ENCODE measurements at places on chromosomes 1 and 21. TPM values are rescaled to one million over a fixed set of nuclear protein-coding genes. Genes with fewer than 3 reads are reported as not detected.

Gene MYBPHL
- not detected for total RNA-seq

Gene TNNT2
- 2.3 TPM for total RNA-seq

Gene MEAF6
- total RNA-seq, result 78.2 TPM

Gene GPR25
- not detected for total RNA-seq

DNA sequence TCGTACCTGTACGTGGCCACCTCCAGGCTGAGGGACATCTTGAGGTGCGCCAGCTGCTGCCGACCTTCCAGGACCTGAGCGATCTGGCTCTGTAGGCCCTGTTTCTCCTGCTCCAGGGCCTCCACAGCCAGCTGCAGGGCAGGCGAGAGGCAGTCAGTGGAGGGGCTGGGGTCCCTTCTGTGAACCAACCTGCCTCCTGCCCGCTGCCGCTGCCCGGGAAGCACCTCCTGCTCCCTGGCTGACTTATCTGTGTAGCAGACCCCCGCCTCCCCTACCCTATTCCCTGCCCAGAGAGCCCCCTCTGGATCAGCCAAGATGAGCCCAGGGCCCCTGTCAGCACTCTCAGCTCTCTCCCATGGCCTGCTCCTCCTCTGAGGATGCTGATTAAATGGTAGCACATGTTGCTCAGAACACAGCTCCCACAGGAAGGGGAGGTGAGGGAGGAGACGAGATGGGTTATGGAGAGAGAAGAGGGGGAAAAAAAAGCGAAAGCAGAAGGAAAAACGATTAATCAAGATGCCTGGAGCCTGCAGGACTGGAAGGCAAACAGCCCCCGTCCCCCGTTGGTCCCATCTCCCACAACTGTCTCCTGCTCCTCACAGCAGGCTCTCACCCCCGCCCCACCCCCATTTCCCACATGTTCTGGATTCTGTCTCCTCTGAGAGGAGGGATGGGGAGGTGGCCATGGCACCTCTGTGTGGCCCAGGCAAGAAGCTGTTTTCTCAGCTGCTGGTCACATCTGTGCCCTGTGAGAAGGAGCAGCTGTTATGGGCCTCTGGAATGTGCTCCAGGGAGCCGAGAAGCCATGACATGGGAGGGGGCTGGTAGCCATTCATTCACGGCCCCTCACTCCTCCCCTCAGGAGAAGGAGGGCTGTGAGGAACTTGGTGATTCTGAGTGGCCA lies 1.7 kb downstream of the NES start:
- H3K4me1 ChIP-seq, result peaks cover 12% of the 10 kb centered on the region
- H3K4me3 ChIP-seq, result peak overlapping the region; percentile 59
- peak overlapping the region; percentile 72 for H3K27ac ChIP-seq
- peaks cover 74% of the 10 kb centered on the region for H3K27me3 ChIP-seq
- no peak for DNase-seq
- peaks cover 6% of the 10 kb centered on the region for H3K36me3 ChIP-seq

- H3K27me3 ChIP-seq, result no peaks in the 10 kb centered on the region
- H3K36me3 ChIP-seq, result no peaks in the 10 kb centered on the region
- no peak overlapping the region for H3K4me3 ChIP-seq
- H3K27ac ChIP-seq, result no peak overlapping the region
These were observed 84.8 kb upstream of the WARS2 start for GRCh38 chr1:119225265-119225664.

DNA sequence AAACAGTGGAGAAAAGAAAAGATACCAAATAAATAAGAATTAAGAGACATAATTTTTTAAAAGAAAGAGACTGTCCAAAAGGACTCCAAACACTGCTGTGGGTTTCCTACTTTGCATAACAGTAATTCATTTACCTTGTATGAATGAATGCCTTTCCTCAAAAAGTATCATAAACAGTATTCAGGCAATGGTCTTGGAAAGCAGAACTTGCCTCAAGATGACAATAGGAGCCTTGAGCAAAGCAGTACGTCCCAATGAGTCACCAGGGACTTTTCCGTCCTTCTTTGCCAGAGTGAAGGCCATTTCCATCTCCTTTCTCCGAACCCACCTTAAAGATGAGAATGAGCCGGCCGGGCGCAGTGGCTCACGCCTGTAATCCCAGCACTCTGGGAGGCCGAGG lies 186.4 kb downstream of the ZBTB18 start:
- H3K27ac ChIP-seq, result no peak overlapping the region
- H3K4me3 ChIP-seq, result no peak overlapping the region
- no peak for DNase-seq

GRCh38 chr1:232150770-232151548 lies 479.0 kb downstream of the SIPA1L2 start:
- peaks cover 1% of the 10 kb centered on the region for H3K4me1 ChIP-seq
- no peak for DNase-seq
- no peak overlapping the region for H3K4me3 ChIP-seq
- no peak overlapping the region for H3K27ac ChIP-seq
- no peaks in the 10 kb centered on the region for H3K36me3 ChIP-seq

DNA sequence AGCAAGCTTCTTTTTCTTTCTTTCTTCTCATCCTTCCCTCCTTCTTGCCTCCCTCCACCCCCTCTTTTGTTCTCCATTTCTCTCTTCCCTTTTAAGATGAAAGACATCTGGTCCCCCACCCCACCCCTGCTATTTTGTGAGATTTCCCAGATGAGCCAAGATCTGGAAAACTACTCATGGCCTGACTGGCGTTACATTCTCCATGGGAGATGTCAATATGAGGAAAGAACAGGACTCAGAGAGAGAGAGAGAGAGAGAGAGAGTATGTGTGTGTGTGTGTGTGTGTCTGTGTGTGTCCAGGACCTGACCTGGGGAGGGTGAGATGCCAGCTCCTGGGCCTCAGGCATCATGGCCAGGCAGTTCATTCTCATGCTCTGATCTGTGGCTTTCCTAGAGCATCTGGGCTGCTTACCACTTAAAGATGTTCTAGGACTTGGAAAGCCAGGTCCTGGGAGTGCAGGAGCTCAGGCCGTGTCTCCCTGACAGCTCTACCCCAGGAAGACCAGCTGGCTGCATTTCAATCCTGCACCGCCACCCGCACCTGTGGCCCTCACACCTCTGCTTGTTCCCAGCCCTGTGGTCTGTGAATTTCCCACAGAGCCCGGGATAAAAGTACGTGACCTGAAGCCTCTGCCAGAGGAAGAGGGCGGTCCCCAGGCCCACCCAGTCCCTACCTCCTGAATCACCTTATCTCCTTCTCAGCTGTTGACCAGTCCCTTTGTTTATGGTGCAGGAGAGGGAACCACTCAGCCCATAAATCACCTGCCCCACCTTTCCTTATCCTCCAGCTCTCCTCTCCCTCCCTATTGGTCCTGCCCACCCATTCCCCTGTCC lies 3.2 kb upstream of the BEST4 start:
- H3K27me3 ChIP-seq, result peaks cover 4% of the 10 kb centered on the region
- DNase-seq, result no peak
- H3K4me3 ChIP-seq, result peak overlapping the region; percentile 38
- no peaks in the 10 kb centered on the region for H3K36me3 ChIP-seq
- H3K27ac ChIP-seq, result peak overlapping the region; percentile 74

DNA sequence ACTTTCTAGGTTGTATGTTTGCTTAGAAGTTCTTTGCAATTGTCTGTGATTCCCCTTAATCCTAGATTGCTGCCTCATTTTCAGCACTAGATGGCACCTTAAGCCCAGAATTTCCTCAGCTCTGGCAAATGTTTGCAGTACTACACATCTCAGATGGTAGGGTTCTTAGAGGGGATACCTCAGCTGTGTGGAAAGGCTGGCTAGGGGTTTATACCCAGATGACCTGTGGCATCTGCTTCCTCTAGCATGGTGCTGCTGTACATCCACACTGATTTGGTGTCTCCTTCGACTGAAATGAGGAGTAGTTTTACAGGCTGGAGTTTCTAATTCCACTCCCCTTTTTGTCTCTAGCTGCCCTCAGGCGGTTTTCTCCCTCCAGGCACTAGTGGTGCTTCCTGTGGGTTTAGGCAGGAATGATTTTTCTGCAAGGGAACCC lies 23.5 kb downstream of the ASB17 start:
- no peak for DNase-seq
- H3K27ac ChIP-seq, result no peak overlapping the region
- peaks cover 2% of the 10 kb centered on the region for H3K4me1 ChIP-seq
- no peaks in the 10 kb centered on the region for H3K27me3 ChIP-seq

GRCh38 chr1:187987236-187987776 lies 1158.6 kb downstream of the PLA2G4A start:
- DNase-seq, result no peak
- H3K27me3 ChIP-seq, result no peaks in the 10 kb centered on the region
- H3K27ac ChIP-seq, result no peak overlapping the region
- peaks cover 1% of the 10 kb centered on the region for H3K4me1 ChIP-seq
- H3K4me3 ChIP-seq, result no peak overlapping the region

DNA sequence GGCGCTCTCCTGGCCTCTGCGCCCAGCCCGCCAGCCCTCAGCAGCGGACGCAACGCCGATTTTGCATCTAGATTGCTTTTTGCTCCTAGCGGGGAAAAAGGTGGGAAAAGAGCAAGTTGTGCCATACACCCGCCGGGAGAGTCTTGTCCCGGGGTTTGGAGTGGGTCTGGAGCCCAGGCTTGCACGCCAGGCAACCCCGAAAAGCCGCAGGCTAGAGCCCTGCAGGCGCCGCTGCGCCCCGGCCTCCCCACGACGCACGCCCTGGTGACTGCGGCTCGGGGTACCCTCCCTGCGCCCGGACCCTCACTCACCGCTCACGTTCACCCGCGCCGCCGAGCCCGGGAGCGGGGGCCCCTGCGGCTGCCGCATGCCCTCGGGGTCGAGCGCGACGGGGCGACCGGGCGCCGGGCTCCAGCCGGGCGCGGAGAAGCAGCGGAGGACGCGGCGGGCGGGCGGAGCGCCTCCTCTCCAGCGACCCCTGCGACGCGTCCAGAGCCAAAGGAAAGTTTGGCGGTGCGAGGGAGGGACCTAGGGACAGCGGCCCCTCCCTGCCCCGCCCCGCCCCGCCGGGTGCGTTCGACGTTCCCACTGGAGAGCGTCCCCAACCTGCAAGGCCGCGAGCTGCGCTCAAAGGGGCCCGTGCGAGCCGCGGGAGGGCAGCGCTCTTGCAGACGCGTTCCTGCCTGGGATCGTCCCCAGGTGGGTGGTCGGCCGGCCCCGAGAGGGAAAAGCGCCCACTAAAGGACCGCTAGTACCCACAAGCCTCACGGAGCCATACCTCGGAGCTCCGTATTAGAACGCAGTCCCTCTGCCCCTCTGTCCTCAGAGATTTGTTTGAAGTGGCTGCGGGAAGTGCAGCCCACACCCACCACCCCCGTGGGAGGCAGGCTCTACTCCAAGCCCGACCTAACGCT lies at the start of gene LPAR3:
Gene LPAR3, minus strand, starts transcription at position 502 of the 914 bp plus-strand sequence. CDS start 27,086 bp downstream, outside the sequence.
- peak within 1 kb of the TSS; percentile 72 for H3K4me3 ChIP-seq
- peak within 1 kb of the TSS; percentile 14 for H3K27ac ChIP-seq
- peaks cover 53% of the 10 kb centered on the region for H3K27me3 ChIP-seq
- DNase-seq, result peak; percentile 44

DNA sequence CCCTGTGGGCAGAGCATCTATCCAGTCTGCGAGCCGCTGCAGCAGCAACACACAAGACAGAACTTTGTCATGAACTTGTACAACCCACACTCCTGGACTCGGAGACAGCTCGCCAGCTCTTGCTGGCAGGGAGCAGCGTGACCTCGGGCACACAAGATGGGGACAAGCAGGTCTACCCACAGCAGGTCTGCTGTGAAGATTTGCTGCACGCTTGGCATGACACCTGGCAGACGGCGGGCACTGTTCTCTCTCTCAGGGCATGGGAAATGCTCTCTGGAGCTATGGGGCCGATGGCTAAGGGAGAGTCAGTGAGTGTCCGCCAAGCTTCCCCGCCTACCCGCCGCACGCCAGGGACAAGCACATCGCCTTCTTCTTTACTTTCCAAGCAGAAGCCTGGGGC lies 90.0 kb downstream of the STUM start:
- H3K36me3 ChIP-seq, result peaks cover 3% of the 10 kb centered on the region
- no peaks in the 10 kb centered on the region for H3K27me3 ChIP-seq
- no peaks in the 10 kb centered on the region for H3K4me1 ChIP-seq
- DNase-seq, result no peak
- H3K4me3 ChIP-seq, result no peak overlapping the region

GRCh38 chr1:244187310-244187709 lies 136.2 kb downstream of the ZBTB18 start:
- DNase-seq, result no peak
- peaks cover 3% of the 10 kb centered on the region for H3K4me1 ChIP-seq
- H3K27ac ChIP-seq, result no peak overlapping the region

GRCh38 chr21:31622397-31622796 lies 37.1 kb upstream of the SOD1 start:
- no peak for DNase-seq
- H3K27ac ChIP-seq, result no peak overlapping the region
- H3K36me3 ChIP-seq, result no peaks in the 10 kb centered on the region
- H3K27me3 ChIP-seq, result no peaks in the 10 kb centered on the region
- H3K4me3 ChIP-seq, result no peak overlapping the region
- no peaks in the 10 kb centered on the region for H3K4me1 ChIP-seq

- H3K36me3 ChIP-seq, result no peaks in the 10 kb centered on the region
- DNase-seq, result no peak
- no peak overlapping the region for H3K4me3 ChIP-seq
- peaks cover 12% of the 10 kb centered on the region for H3K4me1 ChIP-seq
- peak overlapping the region; percentile 16 for H3K27ac ChIP-seq
These were observed 6.6 kb upstream of the MED18 start for GRCh38 chr1:28322194-28322593.

DNA sequence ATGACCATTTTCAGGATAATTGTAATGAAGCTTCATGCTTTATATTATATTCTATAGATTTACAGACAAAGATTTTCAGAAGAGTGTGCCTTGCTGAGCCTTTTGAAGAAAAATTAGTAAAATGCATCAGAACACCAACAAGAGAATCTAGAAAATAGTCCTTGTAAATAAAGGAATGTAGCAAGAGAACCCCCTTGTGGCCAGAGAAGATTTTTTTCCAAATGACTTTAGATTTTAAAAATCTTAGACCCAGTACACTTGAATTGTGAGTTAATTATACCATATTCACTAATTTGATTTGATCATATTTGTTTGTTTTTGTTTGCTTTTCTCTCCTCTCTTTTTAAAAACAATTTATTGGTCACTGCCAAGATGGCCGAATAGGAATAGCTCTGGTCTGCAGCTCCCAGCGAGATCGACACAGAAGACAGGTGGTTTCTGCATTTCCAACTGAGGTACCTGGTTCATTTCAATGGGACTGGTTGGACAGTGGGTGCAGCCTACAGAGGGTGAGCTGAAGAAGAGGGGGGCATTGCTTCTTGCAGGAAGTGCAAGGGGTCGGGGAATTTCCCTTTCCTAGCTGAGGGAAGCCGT lies 12.8 kb upstream of the IFI44L start:
- H3K36me3 ChIP-seq, result no peaks in the 10 kb centered on the region
- DNase-seq, result no peak
- H3K27me3 ChIP-seq, result peaks cover 5% of the 10 kb centered on the region
- no peak overlapping the region for H3K27ac ChIP-seq
- H3K4me1 ChIP-seq, result peaks cover 7% of the 10 kb centered on the region
- no peak overlapping the region for H3K4me3 ChIP-seq

- no peak overlapping the region for H3K4me3 ChIP-seq
- H3K36me3 ChIP-seq, result no peaks in the 10 kb centered on the region
- H3K27ac ChIP-seq, result no peak overlapping the region
- H3K4me1 ChIP-seq, result no peaks in the 10 kb centered on the region
These were observed 70.9 kb upstream of the S1PR1 start for GRCh38 chr1:101165954-101166353.
